Anterior cingulate cortex (tissue), 58 donors: ENCODE measurements at places on chromosomes 3 and 15.
A peak's percentile ranks its signal among the peaks of the same experiment; 100 is the strongest.

DNA sequence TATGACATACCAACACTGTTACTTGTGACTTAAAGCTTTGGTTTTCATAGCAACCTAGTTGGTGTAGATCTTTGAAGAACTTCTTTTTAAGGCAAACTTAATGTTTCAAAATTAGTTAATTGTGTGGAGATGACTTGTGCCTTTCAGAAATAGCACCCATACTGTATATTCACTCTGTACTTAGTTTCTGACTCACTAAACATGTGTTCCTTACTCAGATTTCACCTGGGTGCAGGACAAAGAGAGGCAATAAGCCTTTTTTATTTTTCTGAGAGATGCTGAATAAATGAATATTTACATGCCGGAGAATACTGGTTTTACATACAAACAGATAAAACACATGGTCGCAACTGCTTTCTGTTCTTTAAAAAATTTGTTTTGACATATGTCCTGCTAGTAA, 44.8 kb downstream of the SLC25A26 start:
- DNase-seq, result no peak

- no peak for DNase-seq
Observed at GRCh38 chr15:51917493-51917892, 54.1 kb downstream of the LEO1 start.

DNA sequence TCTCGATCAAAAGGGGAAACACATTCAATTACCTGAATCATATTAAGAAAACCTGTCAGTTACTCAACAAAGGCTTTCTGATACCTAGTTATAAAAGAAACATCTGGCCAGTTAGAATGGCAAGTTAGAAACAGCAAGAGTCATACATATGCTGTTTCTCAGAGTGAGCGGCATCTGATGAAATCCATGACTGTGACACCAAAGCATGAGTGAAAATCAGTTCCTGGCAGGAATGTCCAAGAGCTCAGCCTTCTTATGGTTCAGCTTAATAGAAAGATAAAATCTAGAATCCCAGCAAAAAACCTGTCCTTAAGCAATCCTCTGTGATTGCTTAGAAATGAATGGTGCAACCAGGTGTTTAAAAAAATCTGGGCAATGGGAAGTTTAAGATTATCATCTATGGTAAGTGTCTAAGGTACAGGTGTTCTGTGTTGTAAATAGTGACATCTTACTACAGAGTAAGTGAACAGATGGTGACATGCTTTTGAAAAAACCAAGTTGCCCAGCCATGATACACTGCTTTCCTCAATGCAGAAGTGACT, 18.8 kb downstream of the B4GALT4 start:
- no peak for DNase-seq

GRCh38 chr3:191236646-191237045, 37.6 kb downstream of the OSTN start:
- DNase-seq, result no peak

GRCh38 chr3:111531446-111531845, 10.6 kb upstream of the CD96 start:
- DNase-seq, result no peak

GRCh38 chr3:123653221-123653682, 68.4 kb upstream of the HACD2 start:
- DNase-seq, result no peak

GRCh38 chr15:59434481-59434880, 3.5 kb upstream of the FAM81A start:
- DNase-seq, result no peak

DNA sequence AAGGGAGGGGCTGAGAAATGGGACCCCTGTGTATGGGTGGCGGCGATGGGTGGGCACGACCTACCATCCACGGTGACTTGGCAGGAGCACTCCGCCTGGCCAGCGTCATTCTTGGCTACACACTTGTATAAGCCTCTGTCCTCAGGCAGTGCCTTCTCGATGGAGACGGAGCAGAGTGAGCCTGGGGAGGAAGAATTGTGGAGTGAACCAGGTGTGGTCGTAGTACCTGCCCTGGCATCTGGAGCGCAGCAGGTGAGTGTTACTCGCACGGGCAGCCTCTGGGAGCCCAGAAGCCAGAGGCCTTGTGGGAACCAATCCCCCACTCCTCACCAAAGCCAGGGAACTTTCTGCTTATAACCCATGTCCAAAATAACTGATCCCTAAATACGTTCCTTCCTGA, 107.8 kb upstream of the HACD2 start:
- DNase-seq, result no peak

- DNase-seq, result no peak
Observed at GRCh38 chr15:98570119-98570518, 78.2 kb upstream of the IGF1R start.

GRCh38 chr3:71641674-71642073, 58.1 kb upstream of the FOXP1 start:
- no peak for DNase-seq

DNA sequence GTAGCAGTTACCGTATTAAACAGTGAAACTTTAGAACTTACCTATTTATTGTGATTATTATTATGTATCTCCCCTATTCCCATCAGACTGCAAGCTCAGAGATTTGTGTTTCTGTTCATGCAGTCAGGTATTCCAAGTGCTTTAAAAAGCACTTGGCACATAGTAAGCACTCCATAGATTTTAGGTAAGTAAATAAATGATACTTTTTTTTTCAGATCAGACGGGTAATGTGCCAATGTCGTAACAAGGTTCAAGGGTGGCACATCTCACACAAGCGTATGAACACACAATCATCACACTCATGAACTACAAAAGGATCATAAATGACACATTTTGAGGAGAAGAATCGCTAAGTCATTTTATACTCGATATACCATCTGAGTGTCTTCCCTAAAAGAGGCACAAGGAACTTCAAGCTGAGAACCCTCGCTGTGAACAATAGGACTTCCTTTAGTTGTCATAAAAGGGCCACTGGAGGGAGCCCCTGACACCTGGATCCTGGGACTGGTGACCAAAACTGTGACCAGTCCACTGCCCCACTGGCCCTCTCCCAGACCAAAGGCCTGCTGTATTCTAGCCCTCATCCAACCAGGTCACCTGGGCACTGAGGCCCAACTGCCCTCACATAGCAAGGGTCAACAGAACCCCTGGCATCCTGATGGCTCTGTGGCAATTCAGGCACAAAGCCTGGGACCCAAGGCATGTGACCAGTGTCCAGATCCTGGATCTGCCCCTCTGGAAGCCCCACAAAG, 32.1 kb downstream of the KIF9 start:
- peak; percentile 14 for DNase-seq
